ENCODE measurements at places on chromosomes 16 and 17. TPM values are rescaled to one million over a fixed set of nuclear protein-coding genes. Genes with fewer than 3 reads are reported as not detected.
A peak's percentile ranks its signal among the peaks of the same experiment; 100 is the strongest.

DNA sequence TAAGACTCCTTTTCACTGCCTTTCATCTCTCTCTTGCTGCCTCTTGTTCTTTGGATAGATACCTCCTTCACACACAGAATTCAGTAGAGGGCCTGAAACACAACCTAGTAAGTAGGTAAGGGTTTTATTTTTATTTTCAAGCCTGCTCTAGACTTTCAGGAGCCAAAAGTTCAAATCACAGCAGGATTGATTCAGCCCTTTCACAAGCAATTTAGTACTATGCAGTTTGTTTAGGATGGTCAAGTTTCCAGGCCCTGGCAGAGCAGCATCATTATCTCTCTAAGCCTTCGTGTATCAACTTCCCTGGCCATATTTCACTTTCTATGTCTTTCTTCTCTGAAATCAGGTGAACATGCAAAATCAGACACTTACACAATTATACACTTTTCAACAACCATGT is 148.8 kb upstream of the CORO6 start:
- DNase-seq, result no peak

GRCh38 chr17:76883744-76884525 is 15.7 kb downstream of the MGAT5B start:
- DNase-seq, result no peak

GRCh38 chr16:72021043-72021442 is 12.5 kb downstream of the DHODH start:
- DNase-seq, result no peak

DNA sequence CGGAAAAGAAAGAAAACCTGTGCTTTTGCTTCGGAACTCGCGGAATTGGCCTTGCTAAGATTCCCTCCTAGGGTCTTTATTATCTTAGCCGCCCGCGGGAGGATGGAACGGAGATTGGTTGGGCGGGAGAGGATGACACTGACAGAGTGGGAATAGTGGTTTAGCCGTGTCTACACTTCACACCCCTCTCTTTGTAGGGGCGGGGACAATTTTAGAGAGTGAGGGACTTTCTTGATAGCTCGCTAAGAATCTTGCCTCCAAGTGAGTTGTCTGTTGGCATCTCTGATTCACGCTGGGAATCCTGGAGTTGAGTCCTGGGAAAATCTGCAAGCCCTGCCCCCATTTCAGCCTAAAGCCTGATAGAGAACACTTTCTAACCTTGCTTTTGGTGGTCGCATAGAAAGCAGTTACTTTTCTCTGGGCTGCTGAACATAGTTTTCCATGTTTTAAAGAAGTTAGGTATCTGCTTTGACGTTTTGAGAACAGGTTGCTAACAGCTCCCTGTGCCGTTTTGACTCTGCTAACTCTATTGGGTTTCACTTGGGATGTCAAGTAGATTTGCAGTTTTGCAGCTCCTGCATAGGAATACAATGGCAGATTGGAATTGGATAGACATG is 697 bp downstream of the NOL11 start:
- peak; percentile 13 for DNase-seq

DNA sequence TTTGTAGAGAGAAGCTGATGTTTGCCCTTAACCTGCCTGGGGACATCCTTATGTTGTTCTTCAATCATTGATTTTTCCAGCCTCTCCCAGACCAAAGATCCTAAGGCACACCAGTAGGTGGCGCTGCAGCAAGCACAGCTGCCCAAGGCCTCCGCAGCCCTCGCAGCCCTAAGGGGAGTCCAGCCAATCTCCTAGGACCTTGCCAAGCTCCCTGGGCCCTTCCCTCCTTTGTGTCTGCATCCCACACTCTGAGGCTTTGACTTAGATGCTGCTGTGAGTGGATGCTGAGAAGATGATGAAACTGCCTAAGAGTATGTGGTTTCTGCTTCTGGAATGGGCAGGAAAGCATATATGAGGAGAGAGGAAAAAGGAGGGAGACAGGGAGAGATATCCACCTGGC is 47.1 kb downstream of the SPACA3 start:
- peak; percentile 69 for DNase-seq

GRCh38 chr17:74116087-74116717 is 87.3 kb upstream of the RPL38 start:
- DNase-seq, result no peak

DNA sequence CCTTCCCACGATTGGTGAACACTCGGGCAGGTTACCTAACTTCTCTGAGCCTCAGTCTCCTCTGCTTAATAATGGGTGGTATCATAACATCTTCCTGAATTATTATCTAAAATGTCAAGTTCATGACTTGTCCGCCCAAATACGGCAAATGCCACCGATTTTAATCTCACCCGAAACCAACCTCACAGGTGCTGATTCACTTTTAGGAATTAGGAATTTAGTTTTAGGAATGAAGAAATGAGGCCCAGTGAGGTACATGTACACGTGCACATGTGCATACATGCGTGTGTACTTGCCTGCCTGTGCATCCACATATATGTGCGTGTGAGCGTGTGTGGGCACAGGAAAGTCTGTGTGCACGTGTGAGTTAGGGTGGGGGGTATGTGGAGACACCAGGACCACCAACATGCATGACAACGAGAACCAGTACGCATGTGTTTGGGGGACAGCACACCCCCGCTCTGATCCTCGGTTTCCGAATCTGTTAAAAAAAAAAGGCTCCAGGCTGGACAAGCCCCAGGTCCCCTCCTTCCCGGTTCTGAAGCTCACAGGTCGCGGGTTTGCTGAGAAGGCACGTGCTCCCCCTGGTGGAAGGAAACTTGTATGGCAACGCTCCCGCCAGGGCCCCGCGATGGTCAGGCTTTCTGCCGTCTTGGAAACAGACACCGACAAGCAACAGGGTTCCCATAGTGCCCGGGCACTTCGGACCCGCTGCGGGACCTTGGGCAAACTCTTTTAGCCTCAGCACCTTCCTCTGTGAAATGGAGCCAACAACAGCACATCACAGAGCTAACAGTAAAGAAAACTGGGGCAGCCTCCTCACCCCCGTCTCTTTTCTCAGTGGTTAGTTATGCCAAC is 219.2 kb downstream of the RBFOX3 start:
- peak; percentile 38 for DNase-seq

Gene CDK5R1
- polyA plus RNA-seq, result 0.56 TPM

Gene USP43
- not detected for polyA plus RNA-seq

Gene TTLL6
- polyA plus RNA-seq, result not detected

- no peak for DNase-seq
Observed at GRCh38 chr17:64447526-64447925, 1.4 kb upstream of the MILR1 start.

DNA sequence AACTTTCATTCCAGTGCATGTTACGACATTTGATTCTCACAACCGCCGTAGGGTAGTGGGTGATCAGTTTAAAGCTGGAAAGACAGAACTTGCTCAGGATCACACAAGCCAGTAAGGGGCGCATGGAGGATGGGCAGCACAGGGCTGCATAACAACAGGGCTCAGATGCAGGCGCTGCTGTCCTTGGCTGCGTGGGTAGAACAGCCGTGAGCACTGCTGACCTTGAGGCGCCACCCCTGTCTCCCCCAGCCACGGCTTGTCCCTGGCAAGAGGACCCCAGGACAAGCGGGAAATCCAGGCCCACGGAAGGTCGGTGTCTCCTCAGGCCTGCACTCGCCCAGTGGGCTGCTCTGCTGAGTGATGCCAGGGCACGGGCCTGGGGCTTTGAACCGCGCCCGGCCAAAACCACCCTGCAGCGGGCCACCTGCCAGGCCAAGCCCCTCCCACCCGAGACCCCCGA is 84.7 kb downstream of the LMF1 start:
- DNase-seq, result peak; percentile 5

DNA sequence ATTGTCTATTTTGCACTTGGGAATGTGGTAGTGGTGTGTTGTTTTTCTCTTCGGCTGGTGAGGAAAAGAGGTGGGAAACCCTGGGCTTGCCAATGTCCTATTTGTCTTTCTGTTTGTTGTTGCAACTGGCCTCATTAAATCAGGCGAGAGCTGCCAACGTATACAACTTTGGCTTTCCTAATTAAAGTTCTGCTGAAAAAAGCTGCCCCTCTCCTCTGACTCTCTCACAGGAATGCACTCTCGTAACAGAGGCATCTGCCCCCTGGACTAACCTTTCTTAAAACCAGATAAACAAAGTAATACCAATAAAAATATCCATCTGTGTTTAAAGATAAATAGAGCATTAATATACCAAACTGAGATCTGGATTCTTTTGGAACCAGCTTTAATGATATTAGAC is 7.8 kb downstream of the CDRT15 start:
- peak; percentile 10 for DNase-seq

DNA sequence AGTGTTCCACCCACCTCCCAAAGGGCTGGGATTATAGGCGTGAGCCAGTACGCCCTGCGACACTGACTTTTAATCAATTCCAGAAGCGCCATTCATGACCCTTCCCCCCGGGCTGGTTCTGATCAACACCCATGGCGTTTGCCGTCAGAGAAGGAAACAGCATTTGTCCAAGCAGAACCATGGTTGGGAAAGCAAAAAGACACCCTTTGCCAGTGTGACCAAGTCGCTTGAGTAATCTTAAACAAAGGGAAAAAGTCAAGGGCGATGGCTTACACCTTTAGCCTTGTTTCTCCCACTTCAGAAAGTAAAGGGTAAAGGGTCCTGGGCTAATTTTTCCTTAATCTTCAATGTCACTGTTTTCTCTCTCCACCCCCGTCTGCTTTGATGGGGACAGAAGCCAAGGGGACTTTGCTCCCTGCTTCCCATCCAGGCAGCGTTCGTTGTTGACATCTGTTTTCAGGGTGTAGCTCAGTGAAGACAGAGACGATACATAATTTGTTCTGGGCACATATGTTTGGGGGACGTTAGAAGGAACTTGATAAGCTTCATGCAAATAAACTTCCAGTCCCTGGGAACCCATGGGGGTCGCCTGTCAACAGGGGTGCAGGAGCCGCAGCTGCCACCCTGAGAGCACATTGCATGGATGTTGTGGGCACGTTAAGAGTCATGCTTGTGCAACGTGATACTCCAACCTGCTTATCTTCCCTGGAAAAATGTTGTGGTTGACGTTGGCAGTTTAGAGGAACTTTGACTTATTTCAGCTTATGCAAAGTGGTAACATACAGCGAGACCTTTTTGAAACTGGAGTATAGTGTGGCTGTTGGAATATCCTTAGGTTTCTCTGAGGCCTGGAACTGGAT is 50.6 kb upstream of the TANGO6 start:
- peak; percentile 87 for DNase-seq

Gene TPSD1
- polyA plus RNA-seq, result not detected

GRCh38 chr17:55285340-55286301 is 20.9 kb downstream of the HLF start:
- peak; percentile 98 for DNase-seq

DNA sequence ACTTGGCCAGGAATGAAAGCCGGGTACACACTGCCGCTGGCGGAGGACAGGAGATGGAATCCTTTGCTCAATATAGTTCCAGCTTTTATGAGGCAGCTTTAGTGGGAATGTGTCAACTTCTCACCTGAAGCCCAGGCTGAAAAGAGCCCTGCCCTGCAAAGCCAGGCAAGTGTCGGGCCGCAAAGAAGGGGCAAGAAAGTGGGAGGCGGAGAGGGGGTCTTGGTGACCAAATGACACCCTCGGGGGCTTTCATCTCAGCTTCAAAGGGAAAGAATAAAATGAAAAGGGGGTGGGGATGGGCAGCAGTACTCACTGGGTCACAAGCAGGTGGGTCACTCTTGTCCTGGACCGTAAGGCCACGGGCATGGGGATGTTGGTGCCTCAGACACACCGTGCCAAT is 62.9 kb downstream of the C16orf95 start:
- DNase-seq, result no peak

Gene PRSS36
- polyA plus RNA-seq, result 0.20 TPM

DNA sequence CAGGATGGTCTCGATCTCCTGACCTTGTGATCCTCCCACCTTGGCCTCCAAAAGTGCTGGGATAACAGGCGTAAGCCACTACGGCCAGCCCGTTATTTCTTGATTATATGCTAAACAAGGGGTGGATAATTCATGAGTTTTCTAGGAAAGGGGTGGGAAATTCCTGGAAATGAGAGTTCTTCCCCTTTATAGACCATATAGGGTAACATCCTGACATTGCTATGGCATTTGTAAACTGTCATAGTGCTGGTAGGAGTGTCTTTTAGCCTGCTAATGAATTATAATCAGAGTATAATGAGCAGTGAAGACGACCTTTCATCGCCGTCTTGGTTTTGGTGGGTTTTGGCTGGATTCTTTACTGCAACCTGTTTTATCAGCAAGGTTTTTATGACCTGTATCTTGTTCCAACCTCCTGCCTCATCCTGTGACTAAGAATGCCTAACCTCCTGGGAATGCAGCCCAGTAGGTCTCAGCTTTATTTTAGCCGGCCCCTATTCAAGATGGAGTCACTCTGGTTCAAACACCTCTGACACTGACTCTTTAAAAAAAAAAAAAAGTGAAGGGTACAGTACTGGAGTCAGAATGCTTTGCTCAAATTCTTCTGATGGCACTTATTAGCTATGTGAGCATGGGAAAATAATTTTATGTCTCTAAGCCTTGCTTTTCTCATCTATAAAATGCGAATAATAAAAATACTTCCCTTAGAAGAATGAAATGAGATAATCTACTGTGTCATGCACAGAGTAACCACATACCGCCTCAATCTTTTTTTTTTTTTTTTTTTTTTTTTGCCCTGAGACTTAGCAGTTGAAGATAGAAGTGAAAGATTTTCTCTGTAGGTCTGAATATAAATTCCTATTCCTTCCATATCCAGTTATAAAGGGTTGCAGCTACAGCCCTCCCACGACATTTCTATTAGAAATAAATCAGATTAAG is 5.1 kb upstream of the CALCOCO2 start:
- peak; percentile 57 for DNase-seq

Gene YBX2
- not detected for polyA plus RNA-seq

- DNase-seq, result no peak
Observed at GRCh38 chr16:24731722-24732419, 2.4 kb downstream of the TNRC6A start.

GRCh38 chr16:88672776-88673175 is 9.9 kb upstream of the MVD start:
- no peak for DNase-seq

DNA sequence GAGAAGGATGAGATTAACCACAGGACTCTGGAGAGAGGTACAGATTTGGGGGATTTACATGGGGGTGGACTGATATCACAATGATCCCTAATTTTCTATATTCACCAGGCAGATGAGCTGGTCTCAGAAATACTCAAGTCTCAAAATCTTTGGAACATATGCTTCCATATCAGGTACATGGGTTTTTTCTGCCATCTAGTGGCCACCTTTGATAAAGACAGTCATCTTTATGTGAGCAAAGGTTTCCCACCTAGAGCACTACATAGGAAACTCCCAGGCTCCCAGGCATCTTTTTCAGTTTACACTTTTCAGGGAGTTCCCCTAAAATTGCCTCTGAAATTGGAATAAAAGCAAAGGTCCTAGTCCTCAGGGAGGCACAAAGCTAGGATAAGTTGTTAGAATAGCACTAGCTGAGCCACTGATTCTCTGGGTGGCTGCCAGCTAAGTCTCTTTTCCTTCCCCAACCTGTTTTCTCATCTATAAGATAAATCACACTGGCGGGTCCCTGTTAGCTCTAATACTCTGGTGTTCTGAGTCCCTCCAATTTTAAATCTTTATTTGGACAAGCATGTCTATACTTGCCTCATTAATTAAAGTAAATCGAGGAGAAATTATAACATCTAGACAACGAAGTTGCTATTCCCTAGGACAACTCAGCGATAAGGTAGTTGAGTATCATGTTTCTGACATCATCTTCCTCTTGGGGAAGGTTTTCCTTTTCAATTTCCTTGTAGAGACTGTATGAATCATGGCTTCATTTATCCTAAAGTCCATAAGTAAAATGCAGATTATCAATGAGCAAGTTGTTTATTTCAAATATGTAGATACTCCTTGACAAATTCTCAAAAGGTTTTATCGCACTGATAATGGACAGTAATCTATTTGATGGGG is 19.0 kb upstream of the MON1B start:
- peak; percentile 38 for DNase-seq

GRCh38 chr17:60832151-60832585 is 154.5 kb downstream of the BCAS3 start:
- DNase-seq, result no peak

- peak; percentile 88 for DNase-seq
Observed at GRCh38 chr16:49806446-49806845, 49.5 kb downstream of the ZNF423 start.

Gene NME3
- polyA plus RNA-seq, result 9.9 TPM
